Fibroblast of the aortic adventitia (primary cell): ENCODE measurements at places on chromosomes 3 and 15.

DNA sequence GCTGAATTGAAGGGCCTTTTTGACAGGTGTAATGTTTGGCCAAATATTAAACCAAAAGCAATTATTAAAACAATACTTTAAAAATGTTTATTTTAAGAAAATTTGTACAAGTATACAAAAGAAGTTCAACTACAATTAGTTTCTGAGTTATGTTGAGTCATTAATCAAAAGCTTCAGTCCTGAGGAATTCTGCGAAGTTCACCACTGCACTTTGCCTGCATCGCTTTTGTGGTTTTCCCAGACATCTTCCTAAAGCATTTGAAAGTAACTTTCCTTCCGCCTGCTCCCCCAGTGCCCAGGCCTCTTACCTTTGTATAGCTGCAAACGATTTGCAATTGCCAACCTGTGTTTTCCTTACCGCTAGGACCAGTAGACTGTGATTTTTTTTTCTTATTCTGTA, 69.5 kb downstream of the KCNAB1 start:
- no peak for DNase-seq

DNA sequence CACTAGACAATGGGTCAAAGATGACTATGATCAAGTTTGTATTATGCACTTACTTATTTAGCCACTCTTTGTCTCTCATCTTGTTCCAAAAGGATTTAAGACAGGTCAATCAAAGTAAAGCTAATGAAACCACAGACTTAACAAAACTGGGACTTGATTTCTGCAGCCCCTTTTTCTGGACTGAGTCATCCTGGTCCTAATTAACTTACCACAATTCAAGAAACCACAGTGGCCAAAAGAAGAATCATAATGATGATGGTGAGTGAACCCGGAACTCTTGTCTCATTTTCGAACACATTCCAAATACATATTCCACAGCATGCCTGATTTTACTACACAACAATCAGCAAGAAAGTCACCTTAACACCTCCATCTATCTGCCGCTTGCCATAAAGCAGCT, 1333.0 kb downstream of the ROBO1 start:
- no peak for DNase-seq

GRCh38 chr3:72255191-72255590, 470.2 kb upstream of the PROK2 start:
- DNase-seq, result peak; percentile 43

GRCh38 chr3:149638228-149639092, 19.4 kb downstream of the WWTR1 start:
- peak; percentile 76 for DNase-seq

- DNase-seq, result no peak
Measured at GRCh38 chr3:195251336-195252065, 19.5 kb downstream of the XXYLT1 start.

- no peak for DNase-seq
Measured at GRCh38 chr3:37467761-37468160, 293.4 kb upstream of the LRRFIP2 start.
